ENCODE measurements at places on chromosomes 2 and 18. TPM values are rescaled to one million over a fixed set of nuclear protein-coding genes. Genes with fewer than 3 reads are reported as not detected.

GRCh38 chr2:145744541-145745386 is 1224.8 kb upstream of the ZEB2 start:
- H3K4me3 ChIP-seq: no peak overlapping the region
- H3K27ac ChIP-seq: no peak overlapping the region
- H3K4me1 ChIP-seq: no peaks in the 10 kb centered on the region
- DNase-seq: no peak

- no peak for DNase-seq
- H3K27me3 ChIP-seq: no peaks in the 10 kb centered on the region
- no peak overlapping the region for H3K4me3 ChIP-seq
- peak overlapping the region; percentile 18 for H3K27ac ChIP-seq
- no peaks in the 10 kb centered on the region for H3K4me1 ChIP-seq
These were observed 93.4 kb downstream of the MYO3B start for GRCh38 chr2:170271340-170271739.

- no peaks in the 10 kb centered on the region for H3K27me3 ChIP-seq
- peak; percentile 66 for DNase-seq
- H3K36me3 ChIP-seq: no peaks in the 10 kb centered on the region
- peak overlapping the region; percentile 65 for H3K4me3 ChIP-seq
- H3K4me1 ChIP-seq: no peaks in the 10 kb centered on the region
These were observed 44.3 kb downstream of the ZNF516 start for GRCh38 chr18:76450452-76451395.

ZNG1B gene
- total RNA-seq: 22.2 TPM

DNA sequence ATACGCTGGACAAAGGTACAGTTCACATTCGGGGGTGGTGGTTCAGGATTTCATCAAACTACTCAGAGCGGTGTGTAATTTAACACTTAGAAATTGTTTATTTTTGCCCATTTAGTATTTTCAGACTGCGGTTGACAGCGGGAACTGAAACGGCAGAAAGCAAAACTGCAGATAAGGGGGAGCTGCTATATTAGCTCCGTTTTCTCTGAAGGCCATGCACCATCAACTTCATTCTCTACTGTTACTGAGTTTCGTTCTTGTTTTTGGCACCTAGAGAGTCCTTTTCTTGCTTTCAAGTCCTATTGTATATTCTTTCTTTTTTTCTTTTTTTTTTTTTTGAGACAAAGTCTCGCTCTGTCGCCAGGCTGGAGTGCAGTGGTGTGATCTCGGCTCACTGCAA is 121.5 kb upstream of the SP3 start:
- no peak for DNase-seq
- H3K4me1 ChIP-seq: no peaks in the 10 kb centered on the region
- H3K27ac ChIP-seq: no peak overlapping the region
- no peak overlapping the region for H3K4me3 ChIP-seq

- no peaks in the 10 kb centered on the region for H3K27me3 ChIP-seq
- H3K27ac ChIP-seq: no peak overlapping the region
- no peak overlapping the region for H3K4me3 ChIP-seq
- DNase-seq: no peak
- H3K36me3 ChIP-seq: no peaks in the 10 kb centered on the region
- H3K4me1 ChIP-seq: no peaks in the 10 kb centered on the region
These were observed 70.0 kb upstream of the THUMPD2 start for GRCh38 chr2:39849064-39849463.

TLX2 gene
- not detected for total RNA-seq

Measured in right atrium auricular region (tissue), 2 donors.